Stimulated activated CD8-positive, alpha-beta memory T cell treated with anti-CD3 and anti-CD28 coated beads, Interleukin-4, amount 100 ng/mL, for 1 hour (primary cell): ENCODE measurements at places on chromosomes 16 and 17.

GRCh38 chr17:41455236-41455635, 11.9 kb downstream of the KRT32 start:
- no peak for DNase-seq

DNA sequence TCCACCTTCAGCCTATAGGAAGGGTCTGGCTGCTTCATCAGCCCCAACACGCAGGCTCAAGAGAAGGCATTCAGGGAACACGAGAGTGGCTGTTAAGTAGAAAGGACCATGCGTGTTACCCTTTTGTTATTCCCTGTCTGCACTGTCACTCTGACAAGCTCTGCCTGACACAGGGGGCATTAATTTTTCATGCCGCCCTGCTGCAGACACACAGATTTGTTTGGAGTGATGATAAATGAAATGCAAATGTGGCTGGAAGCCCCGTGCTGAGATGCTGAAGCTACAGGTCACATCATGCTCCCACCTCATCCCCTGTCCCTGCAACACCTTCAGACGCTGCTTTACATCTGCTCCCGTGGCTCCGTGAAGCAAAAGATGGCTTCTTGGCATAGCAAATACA, 97.7 kb downstream of the USP31 start:
- DNase-seq = no peak

- no peak for DNase-seq
Measured at GRCh38 chr17:15966879-15967248, 21.9 kb downstream of the ADORA2B start.

DNA sequence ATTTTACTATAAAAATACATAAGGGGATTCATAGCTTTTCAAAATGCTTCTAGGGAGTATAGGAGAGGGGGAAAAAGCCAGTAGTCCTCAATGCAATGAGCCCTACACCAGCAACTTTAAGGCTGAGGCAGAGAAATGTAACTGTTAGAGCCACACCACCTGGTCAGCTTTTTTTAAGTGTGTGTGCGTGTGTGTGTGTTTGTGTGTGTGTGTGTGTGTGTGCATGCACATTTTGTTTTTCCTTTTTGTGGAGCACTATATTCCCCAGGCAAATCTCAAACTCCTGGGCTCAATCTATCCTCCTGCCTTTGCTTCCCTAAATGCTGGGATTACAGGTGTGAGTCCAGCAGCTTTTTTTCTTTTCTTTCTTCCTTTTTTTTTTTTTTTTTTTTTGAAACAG, 2.3 kb upstream of the MEIOC start:
- DNase-seq = no peak

- no peak for DNase-seq
Measured at GRCh38 chr17:46737326-46737725, 81.2 kb downstream of the WNT3 start.
